ENCODE measurements at places on chromosomes 11 and 22.

DNA sequence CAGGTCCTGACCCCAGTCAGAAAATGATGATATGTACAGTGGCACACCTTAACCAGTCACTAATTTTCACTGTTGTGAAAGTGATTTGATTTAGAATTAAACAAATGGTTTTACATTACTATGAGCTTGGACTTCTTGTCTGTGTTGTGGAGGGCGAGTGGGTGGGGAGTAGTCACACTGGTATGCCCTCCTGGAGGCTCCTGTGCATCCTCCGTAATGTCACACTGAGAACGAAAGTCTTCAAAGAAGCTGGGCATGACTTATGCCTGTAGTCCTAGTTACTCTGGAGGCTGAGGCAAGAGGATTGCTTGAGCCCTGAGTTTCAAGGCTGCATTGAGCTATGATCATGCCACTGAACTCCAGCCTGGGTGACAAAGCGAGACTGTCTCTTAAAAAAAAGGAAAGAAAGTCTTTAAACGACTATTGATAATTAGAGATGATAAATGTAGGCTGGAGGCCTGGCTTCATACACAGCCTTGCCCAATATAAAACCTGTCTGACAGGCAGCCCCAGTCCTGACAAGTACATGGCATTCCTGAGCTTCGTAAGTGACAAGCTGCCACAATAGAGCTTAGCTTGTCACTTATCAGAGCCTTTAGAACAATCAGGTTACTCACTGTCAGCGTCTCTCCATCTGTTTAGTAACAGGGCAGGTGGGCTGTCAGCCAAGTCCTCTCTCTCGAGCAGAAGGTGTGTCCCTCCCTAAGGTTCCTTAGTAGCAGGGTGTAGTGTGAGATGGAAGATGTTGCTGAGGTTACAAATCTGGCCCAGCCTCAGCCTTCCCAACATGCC, 5.0 kb upstream of the LIMK2 start:
- DNase-seq: no peak

DNA sequence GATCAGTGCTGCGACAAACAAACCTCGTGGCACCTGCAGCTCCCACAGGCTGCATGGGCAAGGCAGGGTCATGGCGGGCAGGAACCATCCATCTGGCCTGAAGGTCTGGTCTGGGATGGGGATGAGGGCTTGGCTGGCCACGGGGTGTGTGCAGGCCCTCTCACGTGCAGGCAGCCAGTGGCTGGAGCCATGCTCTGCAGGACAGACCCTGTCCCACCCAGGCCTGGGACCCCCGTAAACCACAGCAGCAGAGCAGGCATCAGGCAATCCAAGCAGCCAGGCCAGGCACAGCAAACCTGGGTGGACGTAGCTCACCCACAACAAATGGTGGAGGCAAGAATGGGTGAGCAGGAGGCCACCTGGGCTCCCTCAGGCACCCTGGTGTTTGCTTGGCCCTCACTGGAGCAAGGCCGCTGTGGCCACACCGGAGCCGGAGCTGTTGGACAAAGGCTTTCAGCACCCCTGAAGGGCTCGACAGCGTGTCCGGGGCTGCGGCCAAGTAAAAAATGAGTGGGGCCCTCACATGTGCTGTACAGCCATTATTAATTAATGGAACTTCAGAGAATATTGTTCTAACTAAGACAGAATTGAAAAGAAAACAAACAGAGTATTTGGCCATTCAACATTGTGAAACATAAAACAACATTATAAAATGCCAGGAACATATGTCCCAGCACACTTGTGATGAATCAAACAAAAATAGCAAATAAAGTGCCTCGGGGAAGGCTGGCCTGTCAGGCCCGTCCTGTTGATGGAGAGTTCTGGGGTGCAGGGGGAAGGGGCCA, 24.0 kb upstream of the GNB1L start:
- DNase-seq: no peak

GRCh38 chr11:9022961-9023680, 19.3 kb upstream of the NRIP3 start:
- no peak for DNase-seq

- DNase-seq: no peak
Observed at GRCh38 chr22:32067613-32068012, 24.6 kb downstream of the SLC5A1 start.

- no peak for DNase-seq
Observed at GRCh38 chr22:23233084-23233531, 52.8 kb downstream of the BCR start.

GRCh38 chr11:27210531-27210930, 152.5 kb downstream of the CCDC34 start:
- DNase-seq: no peak

- no peak for DNase-seq
Observed at GRCh38 chr11:55661901-55662300, at the start of gene OR4C6. TSS of gene OR4C6 (plus strand) at chr11:55662201. CDS start at chr11:55665167, 2,966 bp downstream.

- no peak for DNase-seq
Observed at GRCh38 chr11:18934195-18934814, 4.9 kb downstream of the MRGPRX1 start.

DNA sequence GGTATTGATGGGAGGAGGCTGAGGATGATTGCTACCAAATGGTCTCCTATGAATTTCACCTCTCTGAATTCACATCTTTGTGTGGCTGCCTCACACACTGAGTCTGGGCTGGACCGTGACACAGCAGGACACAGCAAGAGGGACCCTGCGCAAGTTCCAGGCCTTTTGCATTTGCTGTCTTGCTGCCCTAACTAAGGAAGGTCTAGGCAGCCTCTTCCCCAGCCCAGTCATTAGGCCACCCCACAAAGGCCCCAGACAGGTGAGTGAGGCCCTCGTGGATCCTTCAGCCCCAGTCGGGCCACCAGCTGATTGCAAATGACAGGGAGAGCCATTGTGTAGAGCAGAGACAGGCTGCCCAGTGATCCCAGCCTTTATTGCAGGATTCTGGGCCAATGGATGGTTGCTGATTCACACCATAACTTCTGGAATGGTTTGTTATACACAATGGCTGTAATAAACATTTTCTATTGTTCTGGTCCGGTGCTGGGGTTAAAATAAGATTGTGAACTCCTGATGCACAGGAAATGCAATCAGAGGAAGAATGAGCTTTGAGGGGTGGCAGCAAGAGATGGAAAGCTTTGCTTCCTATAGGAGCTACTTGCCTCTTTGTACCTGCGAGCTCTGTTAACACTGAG, 28.5 kb upstream of the CSNK2A3 start:
- DNase-seq: no peak

GRCh38 chr11:34339149-34340064, 18.4 kb downstream of the ABTB2 start:
- DNase-seq: no peak

DNA sequence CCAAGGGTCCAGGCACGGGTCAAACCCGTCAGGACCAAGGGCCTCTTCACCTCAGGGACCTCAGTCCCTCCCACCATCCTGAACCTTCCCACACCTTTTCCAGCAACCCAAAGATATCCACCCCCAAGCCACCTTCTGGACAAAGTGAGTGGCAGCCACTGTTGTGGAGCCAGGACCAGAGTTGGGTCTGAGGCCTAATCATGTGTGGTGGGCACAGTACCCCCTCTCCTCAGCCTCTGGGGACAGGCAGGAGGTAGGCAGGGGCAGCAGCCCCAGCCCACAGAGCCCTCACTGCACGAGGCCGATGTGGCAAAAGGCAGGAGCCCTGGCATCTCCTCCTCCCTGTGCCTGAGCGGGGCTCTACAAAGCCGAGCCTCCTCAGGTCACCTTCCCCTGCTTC, 2.5 kb downstream of the KCNJ11 start:
- DNase-seq: no peak

GRCh38 chr11:26493616-26494015, 78.4 kb downstream of the MUC15 start:
- DNase-seq: no peak

GRCh38 chr11:86518211-86518610, 143.5 kb downstream of the CCDC81 start:
- no peak for DNase-seq

DNA sequence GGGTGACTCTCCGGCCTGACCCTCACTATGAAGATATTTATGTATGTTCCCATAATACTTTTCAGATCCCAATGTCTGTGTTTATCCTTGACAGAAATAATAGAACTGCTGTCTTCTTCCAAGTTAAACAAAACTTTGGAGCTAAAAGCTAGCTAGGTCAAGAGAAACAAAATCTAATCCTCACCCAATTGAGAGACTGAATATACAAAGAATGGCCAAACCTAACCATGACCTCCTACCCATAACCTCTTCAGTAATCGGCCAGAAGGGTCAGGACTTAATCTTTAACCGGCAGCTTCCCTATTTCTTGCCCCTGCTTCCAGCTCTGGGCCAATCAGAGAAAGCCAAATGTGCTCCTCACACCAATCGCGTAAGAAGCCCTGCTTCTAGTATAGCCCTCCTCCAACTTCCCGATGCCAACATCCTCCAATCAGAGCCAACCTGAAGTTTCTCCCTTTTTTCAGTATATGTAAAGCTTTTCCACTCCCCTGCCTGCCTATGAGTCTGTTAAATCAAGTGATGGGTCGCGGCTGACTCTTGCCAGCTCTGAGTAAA, 1.7 kb upstream of the DDX6 start:
- no peak for DNase-seq

DNA sequence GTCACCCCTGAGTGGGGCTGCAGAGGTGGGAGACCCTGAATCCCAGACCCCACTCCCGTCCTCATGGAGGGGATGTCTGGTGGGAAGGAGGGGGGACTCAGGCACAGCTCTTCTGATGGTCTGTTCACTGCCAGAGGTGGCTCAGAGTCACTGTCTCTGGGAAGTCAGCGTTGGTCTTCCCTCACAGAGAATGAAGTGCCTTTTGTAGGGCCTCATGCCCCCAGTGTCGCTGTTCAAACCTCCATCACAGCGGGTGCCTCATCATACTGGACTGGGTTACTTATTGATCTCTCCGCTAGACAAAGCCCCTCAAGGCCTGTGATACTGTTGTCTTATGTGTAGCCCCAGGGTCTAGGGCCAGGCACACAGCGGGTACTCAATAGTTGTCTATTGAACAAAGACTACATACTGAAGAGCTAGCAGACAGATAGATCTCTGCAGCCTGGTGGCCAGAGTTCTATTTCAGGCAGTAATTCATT, 41.3 kb downstream of the CD6 start:
- DNase-seq: no peak

- no peak for DNase-seq
Observed at GRCh38 chr11:3055891-3056290, 1.3 kb downstream of the CARS1 start.

DNA sequence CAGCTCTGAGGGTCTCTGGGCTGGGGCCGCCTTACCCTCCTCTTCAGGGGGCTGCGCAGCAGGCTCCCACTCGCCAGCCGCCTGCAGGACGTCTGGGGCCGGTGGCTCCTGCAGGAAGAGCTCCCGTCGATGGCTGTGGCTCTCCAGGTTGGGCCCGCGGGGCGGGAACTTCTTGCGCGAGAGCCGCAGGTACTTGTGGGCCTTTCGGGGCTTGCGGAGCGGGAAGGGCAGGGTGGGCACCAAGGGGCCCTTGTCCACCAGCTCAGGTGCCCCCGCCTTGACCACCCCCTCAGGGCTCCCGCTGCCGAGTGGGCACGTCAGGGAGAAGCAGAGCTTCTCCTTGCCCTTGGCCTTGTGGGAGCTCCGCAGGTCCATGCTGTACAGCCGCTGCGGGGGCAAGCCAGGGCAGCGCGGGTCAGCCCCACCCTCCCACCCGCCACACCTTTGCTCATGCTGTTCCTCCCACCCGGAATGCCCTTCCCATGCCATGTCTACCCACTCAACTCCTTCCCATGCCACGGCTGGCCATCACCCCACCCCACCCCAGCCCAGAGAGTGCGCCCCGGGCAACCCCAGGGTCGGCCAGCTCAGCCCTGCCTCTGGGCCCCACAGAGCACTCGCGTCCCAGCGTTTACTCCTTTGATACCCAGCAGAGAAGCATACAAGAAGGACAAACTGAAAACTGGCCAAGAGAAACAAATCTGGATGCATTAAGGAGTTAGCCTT, 18.0 kb downstream of the CBX7 start:
- DNase-seq: no peak

DNA sequence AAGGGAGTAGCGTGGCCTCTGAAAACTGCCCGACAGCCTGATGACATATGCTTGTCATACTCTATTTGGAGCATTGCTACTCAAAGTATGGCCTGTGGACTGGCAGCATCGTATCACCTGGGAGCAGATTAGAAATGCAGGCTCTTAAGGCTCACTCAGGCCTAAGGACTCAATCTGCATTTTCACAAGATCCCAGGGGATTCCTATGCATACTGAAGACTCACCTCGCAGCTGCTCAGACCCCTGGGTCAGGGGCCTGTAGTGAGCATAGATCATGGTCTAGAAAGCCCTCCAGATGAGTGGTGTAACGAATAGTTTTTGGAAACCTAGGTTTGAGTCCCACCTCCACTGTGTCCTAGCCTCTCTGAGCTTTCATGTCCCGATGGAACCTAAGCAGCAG, 126.3 kb downstream of the FEZ1 start:
- DNase-seq: no peak

GRCh38 chr22:28948424-28948823, 65.1 kb downstream of the ZNRF3 start:
- no peak for DNase-seq

- no peak for DNase-seq
Observed at GRCh38 chr22:37741312-37741795, 44.5 kb downstream of the TRIOBP start.

DNA sequence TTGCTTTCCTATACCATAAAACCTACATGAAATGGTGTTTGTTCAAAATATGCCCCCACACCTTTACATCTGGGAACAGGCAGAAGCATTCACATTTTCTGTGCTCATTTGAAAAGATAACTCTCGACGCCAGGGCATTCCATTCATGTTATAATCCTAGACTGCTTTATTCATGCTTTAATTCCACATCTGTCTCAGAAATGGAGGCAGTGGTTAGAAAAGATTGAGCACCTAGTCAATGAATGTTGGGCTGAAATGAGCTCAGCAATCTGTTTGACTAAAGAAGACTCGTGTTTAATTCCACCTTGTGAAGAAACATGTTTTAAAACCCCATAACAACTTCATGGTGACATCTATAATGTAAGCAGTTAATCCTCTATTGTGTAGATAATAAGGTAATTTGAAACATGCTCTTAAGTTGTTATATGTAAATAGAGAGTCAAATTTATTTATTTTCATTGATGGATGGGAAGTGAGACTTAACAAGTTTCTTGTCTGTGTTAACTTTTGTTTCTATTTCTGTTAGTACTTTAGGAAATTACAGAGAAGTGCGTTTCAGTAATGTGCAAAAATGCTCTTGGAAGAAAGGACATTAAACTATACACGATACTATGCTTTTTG, 217.5 kb downstream of the DDX10 start:
- no peak for DNase-seq

DNA sequence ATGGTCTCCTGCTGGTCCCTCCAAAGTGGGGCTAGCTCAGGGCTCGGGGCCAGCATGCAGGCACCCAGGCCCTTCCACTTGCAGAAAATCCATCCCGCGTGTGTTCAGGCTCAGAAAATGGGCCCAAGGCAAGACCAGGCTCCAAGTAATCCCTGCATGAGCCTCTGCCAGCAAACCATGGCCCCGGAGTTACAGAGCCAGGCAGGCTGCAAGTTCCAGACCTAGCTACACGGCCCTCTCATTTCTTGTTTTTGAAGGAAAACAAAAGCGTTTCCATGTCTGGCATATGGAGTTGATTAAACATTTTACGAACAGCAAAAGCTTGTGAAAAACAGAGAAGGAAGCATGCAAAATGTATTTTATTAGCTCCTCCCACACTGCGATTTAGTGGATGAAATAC, 29.7 kb downstream of the KIAA0930 start:
- DNase-seq: no peak

GRCh38 chr22:27397036-27397953, 404.3 kb downstream of the MN1 start:
- no peak for DNase-seq

GRCh38 chr11:44589301-44589700, 23.8 kb downstream of the CD82 start:
- no peak for DNase-seq

- DNase-seq: no peak
Observed at GRCh38 chr11:74179234-74180052, 8.4 kb downstream of the PPME1 start.
